ENCODE measurements at places on chromosomes 1 and 21. TPM values are rescaled to one million over a fixed set of nuclear protein-coding genes. Genes with fewer than 3 reads are reported as not detected.
A peak's percentile ranks its signal among the peaks of the same experiment; 100 is the strongest.

Gene THEM5
- not detected for total RNA-seq

Gene HNRNPCL2
- not detected for total RNA-seq

Gene DAB1
- 1.9 TPM for total RNA-seq

Gene SCMH1
- total RNA-seq = 30.0 TPM

Gene ENO1
- total RNA-seq = 580 TPM

Gene FCRLB
- 2.8 TPM for total RNA-seq

Gene CR1L
- total RNA-seq = 1.3 TPM

Gene LMO4
- total RNA-seq = 53.0 TPM

Gene TEDDM1
- total RNA-seq = not detected

Gene NGF
- total RNA-seq = 0.97 TPM

- no peaks in the 10 kb centered on the region for H3K36me3 ChIP-seq
- DNase-seq = no peak
- H3K27me3 ChIP-seq = no peaks in the 10 kb centered on the region
- no peak overlapping the region for H3K4me3 ChIP-seq
- no peak overlapping the region for H3K27ac ChIP-seq
- peaks cover 1% of the 10 kb centered on the region for H3K4me1 ChIP-seq
Observed at GRCh38 chr21:45601551-45601950, 42.0 kb upstream of the PCBP3 start.

DNA sequence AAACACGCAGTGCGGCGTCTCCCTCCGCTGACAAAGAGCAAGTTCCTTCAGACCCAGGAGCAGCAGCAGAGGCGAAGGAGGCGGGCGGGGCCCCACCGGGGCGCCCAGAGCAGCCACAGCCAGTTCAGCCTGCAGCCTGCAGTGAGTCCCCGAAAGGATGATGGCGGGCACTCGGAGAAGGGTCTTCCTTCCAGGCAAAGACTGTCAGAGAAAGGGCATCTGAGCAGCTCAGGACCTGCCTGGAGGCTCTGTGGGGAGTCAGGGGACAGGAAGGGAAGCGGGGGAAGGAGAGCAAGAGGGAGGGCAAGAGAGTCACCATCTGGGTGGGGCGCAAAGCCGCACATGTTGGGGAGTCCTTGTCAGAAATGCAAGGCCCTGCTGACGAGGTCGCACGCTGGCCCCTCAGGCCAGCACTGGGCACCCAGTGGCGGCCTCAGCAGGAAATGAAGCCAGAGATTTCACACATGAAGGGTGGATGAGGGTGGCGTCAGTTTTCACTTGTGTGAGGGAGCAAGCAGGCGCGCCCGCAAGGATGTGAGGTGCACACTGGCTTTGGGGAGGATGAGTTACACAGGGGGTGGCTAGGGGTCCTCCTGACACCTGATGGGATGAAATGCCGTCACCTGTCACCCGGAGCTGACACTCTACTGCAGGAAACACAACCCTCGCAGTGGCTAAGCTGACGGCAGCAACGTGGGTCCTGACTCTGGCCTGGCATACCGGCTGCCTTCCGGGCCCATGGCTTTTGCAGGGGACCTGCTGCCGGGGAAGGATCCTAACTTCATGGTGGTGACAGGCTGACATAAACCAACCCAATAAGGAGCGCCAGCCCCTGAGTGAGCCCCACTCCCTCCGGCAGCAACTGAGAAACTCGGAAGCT, 6.6 kb downstream of the LRRC47 start:
- no peak overlapping the region for H3K27ac ChIP-seq
- no peaks in the 10 kb centered on the region for H3K27me3 ChIP-seq
- no peak overlapping the region for H3K4me3 ChIP-seq
- peak; percentile 30 for DNase-seq

- no peak for DNase-seq
- H3K36me3 ChIP-seq = no peaks in the 10 kb centered on the region
- no peak overlapping the region for H3K27ac ChIP-seq
- no peak overlapping the region for H3K4me3 ChIP-seq
- no peaks in the 10 kb centered on the region for H3K27me3 ChIP-seq
Observed at GRCh38 chr1:198199105-198199504, 42.3 kb downstream of the NEK7 start.

DNA sequence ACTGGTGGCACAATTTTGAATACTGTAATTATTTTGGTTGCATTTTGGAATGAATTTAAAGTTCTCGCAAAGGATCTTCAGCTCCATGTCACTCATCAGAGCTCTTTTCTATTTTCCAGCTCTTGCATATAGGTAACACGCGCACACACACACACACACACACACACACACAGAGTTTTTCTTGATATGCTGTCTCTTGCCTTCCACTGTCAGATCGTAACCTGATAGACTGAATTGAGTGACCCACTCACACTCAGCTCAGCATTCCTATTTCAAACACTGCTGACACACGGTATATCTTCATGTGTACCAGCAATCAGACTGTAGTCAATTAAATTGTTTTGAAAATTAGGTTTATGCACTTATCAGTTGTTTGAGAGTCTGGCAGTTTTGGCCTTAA, 214.1 kb downstream of the PBX1 start:
- no peaks in the 10 kb centered on the region for H3K27me3 ChIP-seq
- DNase-seq = no peak
- H3K27ac ChIP-seq = no peak overlapping the region
- no peaks in the 10 kb centered on the region for H3K36me3 ChIP-seq

GRCh38 chr1:39954870-39955546, at the start of gene MFSD2A:
Gene MFSD2A, plus strand, starts transcription at chr1:39955145. Its CDS starts 148 bp downstream, at chr1:39955293.
- no peaks in the 10 kb centered on the region for H3K36me3 ChIP-seq
- peaks cover 40% of the 10 kb centered on the region for H3K4me1 ChIP-seq
- peak; percentile 96 for DNase-seq
- H3K27ac ChIP-seq = peak within 1 kb of the TSS; percentile 82
- H3K4me3 ChIP-seq = peak within 1 kb of the TSS; percentile 70

DNA sequence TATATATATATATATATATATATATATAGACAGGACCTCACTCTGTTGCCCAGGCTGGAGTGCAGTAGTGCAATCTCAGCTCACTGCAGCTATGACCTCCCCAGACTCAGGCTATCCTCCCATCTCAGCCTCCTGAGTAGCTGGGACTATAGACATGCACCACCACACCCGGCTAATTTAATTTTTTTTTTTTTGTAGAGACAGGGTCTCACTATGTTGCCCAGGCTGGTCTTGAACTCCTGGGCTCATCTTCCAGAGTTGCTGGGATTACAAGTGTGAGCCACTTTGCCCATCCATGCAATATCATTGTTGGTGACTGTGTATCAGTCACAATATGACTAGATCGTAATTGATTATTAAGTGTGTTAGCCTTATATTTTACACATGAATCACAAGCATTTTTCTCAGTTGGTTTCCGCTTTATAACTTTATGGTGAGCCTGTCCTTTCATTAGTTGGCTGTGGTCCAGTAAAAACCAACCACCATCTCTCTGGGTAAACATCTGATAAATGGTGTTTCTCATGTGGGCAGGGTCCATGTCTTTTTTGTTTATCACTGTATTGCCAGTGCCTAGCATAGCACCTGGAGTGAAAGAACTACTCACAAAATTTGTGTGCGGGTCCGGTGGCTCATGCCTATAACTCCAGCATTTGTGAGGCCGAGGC, 63.6 kb downstream of the MYOM3 start:
- DNase-seq = no peak
- H3K27me3 ChIP-seq = no peaks in the 10 kb centered on the region
- H3K36me3 ChIP-seq = no peaks in the 10 kb centered on the region
- H3K4me1 ChIP-seq = peaks cover 24% of the 10 kb centered on the region
- no peak overlapping the region for H3K27ac ChIP-seq

GRCh38 chr1:70090141-70090540, 115.2 kb downstream of the LRRC40 start:
- H3K4me3 ChIP-seq = no peak overlapping the region
- no peak overlapping the region for H3K27ac ChIP-seq
- no peaks in the 10 kb centered on the region for H3K36me3 ChIP-seq
- no peaks in the 10 kb centered on the region for H3K27me3 ChIP-seq
- DNase-seq = no peak

GRCh38 chr1:24413350-24414163, at the start of gene STPG1:
Gene STPG1, minus strand, starts transcription at chr1:24413782. Its CDS starts 12,394 bp downstream, at chr1:24401388.
- peak within 1 kb of the TSS; percentile 82 for H3K4me3 ChIP-seq
- H3K36me3 ChIP-seq = no peaks in the 10 kb centered on the region
- peak within 1 kb of the TSS; percentile 86 for H3K27ac ChIP-seq
- peaks cover 52% of the 10 kb centered on the region for H3K4me1 ChIP-seq
- H3K27me3 ChIP-seq = no peaks in the 10 kb centered on the region

DNA sequence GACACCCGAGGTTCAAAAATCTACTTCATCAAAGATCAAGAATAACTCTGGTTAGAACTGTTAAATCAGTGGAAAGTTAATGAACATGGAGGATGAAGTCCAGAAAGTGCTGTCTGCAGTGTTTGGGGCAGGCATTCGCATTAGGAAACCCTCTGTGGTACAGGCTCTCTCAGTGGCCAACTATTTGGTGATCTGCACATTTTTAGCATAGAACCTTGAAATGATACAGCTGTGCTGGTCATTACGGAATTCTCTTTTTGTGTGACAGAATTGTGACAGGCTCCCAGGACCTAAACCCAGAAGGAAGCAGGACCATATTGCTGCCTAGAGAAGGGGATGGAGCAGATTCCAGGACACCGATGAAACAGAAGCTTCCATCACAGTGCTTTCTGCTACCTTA, 89.0 kb downstream of the SLC45A1 start:
- peaks cover 71% of the 10 kb centered on the region for H3K4me1 ChIP-seq
- peaks cover 39% of the 10 kb centered on the region for H3K36me3 ChIP-seq
- no peak overlapping the region for H3K4me3 ChIP-seq
- no peaks in the 10 kb centered on the region for H3K27me3 ChIP-seq
- H3K27ac ChIP-seq = peak overlapping the region; percentile 65

Measured in lower lobe of right lung (tissue), 2 donors.